ENCODE measurements at places on chromosomes 16 and 17.

DNA sequence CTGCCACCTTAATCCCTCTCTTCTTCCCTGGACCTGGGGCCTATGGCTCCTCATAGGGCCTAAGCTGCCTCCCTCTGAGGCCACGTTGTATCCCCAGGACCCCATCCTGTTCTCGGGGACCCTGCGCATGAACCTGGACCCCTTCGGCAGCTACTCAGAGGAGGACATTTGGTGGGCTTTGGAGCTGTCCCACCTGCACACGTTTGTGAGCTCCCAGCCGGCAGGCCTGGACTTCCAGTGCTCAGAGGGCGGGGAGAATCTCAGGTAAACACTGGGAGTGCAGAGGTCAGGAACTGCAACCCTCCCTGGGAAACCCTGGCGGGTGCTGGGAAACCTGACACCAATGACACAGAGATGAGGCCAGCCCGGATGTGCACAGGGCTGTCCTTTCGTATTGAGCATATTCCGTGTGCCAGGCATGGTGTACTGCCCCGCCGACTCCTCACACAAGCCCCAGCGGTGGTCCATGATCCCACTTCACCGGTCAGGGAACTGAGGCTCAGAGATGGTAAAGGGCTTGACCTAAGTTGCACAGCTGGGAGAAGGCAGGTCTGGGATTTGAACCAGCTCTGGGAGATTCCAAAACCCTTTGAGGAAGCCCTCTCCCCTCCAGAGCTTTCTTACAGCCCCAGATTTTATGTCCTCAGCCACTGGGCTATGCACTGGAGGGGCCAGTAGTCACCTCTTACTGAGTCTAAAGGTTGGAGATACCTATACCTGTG is 22.9 kb downstream of the ANKRD40 start:
- DNase-seq, result no peak

- no peak for DNase-seq
Observed at GRCh38 chr16:86297866-86298757, 212.2 kb upstream of the FOXF1 start.

DNA sequence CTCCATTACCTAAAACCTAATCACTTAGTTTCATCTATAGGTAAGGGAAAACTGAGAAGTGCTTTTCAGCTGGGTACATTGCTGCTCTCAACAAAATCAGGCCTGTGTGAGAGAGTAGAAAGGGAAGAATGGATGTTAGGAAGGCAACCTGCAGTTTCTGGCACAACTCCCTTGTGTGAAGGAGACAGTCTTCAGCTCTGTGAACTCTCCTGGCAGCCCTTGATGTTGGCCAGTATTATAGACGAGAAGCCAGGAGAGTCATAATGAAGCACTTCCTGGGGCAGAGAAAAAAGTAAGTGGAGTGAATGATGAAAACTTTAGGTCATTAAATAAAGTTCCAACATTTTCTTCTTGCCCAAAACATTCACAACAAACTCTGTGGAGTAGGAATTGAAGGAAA is 260.1 kb downstream of the IRX3 start:
- DNase-seq, result no peak

- DNase-seq, result no peak
Observed at GRCh38 chr16:768428-768827, 7.9 kb downstream of the MSLN start.

DNA sequence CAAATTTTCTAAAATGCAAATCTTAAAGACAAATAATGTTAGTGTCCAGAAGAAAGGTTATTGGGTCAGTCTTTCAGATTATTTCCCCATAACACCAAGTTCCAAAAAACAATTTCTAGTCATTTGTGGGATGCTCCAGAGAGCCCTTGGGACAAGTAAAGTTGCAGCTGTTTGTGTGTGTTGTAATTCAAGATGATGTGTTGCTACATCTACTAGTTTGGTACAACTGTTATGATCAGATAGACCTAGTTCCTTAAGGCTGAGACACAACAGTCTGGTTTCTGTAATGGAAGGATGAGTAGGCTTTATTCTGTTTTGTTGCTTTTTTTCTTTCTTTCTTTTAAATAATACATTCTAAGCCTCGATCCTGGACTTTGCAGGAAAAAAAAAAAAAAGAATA is 41.9 kb downstream of the PIGL start:
- DNase-seq, result no peak

GRCh38 chr17:82090549-82091263 is 7.3 kb downstream of the FASN start:
- DNase-seq, result peak; percentile 3

GRCh38 chr17:76506408-76507345 is 5.5 kb upstream of the RHBDF2 start:
- DNase-seq, result peak; percentile 85

DNA sequence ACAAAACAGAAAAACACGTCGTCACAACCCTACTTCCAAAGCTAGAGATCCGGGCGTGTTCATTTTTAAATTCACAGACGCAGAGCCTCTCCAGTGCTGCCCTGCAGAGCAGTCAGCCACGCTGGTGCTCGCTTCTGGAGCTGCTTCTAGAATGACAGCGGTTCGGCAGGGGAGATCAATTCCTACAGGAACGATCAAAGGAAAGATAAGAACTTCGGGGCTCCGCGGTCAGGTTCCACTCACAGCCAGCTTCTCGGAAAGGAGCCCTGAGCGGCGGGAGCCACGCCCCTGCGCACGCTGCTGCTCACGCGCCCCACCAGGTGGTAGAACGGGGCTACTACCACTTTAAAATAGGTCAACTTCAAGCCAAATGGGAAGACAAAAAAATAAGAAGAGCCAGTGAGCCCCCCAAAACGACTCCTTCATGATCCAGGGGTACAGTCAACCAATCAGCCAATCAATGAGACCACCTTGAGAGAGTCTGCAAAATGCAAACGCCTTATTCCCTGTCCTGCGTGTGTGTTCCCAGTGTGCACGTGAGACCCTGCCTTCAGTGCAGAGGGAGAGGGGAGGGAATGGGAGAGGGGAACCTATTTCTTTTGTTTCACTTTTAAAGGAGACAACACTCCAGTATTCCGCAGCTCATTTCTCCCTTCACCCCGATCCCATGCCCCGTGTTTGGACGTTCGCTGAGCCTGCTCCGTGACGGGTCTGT is 209.7 kb downstream of the RBFOX3 start:
- peak; percentile 62 for DNase-seq

GRCh38 chr17:428414-428813 is 75.8 kb upstream of the RPH3AL start:
- DNase-seq, result no peak

GRCh38 chr17:61159221-61159814 is 240.3 kb upstream of the TBX2 start:
- DNase-seq, result peak; percentile 41

GRCh38 chr17:61579347-61579746 is 11.7 kb downstream of the NACA2 start:
- no peak for DNase-seq

- no peak for DNase-seq
Observed at GRCh38 chr16:57606147-57606846, 22.1 kb upstream of the ADGRG1 start.

- DNase-seq, result no peak
Observed at GRCh38 chr16:27819881-27820610, 243.5 kb downstream of the GSG1L start.

- DNase-seq, result peak; percentile 2
Observed at GRCh38 chr17:63191610-63192009, 225.6 kb downstream of the TANC2 start.

DNA sequence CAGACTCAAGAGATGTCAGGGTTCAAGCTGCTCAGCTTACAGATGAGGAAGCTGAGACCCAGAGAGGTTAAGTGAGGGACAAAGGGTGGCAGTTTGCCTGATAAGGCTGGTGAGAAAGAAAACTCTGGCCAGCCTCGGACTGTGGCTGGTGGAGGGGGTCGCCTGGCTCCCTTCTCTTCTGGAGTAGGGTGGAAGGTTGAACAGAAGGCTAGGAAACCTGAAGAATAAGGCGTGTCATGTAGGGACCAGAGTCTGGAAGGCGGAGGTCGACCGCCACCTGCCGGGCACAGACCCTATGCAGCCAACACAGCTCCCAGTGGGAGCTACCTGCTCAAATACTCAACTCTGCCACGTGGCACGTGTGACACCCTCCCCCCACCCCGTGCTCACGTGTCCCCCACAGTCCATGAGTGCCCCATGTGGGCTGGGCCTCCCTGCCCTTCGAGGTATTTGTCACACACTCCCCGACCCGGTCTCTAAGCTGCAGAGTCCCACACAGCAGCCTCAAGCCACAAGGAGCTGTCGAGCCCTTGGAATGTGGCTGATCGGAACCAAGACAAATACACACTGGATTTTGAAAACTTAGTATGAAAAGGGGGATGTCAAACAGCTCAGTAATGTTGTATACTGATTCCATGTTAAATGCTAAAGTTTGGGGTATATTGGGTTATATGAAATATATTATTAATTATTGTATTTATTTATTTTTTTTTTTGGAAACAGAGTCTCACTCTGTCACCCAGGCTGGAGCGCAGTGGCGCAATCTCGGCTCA is 11.8 kb downstream of the HID1 start:
- DNase-seq, result peak; percentile 86

GRCh38 chr16:8740775-8741355 is 56.6 kb downstream of the TMEM186 start:
- DNase-seq, result no peak

GRCh38 chr17:12252462-12252861 is 231.8 kb downstream of the MAP2K4 start:
- DNase-seq, result no peak

- DNase-seq, result peak; percentile 74
Observed at GRCh38 chr16:89565506-89566372, 5.3 kb downstream of the RPL13 start.

DNA sequence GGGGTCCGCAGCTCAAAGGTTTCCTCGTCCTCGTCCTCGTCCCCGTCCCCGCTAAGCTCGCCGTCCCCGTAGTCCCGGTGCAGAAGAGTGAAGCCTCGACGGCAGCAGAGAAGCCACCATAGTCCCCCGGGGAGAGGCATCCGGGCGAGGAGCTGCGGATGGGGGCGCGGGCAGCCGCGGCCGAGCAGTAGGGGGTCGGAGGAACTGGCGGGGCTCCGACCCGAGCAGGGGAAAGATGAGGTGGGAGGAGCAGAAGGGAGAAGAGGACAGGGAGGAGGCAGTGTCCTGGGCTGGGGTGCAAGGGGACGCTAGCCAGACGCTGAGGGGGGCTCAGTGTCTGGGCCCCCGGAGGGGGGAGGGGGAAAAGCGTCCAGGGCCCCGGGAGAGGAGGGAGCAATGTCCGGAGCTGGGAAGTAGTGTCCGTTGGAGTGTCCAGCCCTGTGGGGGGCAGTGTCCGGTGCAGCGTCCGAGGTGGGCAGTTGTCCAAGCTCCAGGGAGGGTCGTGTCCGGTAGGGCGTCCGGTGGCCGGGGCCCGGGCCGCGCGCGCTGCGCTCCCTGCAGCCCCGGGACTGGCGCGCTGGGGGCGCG is at the start of gene PLEKHH3:
TSS of gene PLEKHH3 (minus strand) at position 571 of the 588 bp plus-strand sequence. CDS start at position 140, 431 bp downstream.
- peak; percentile 43 for DNase-seq
